Endothelial cell of umbilical vein (primary cell): ENCODE measurements at places on chromosomes 1 and 21. TPM values are rescaled to one million over a fixed set of nuclear protein-coding genes. Genes with fewer than 3 reads are reported as not detected.

Gene SLC22A15
- 0.44 TPM in 1 of 2 replicates, not detected in the other for total RNA-seq

DNA sequence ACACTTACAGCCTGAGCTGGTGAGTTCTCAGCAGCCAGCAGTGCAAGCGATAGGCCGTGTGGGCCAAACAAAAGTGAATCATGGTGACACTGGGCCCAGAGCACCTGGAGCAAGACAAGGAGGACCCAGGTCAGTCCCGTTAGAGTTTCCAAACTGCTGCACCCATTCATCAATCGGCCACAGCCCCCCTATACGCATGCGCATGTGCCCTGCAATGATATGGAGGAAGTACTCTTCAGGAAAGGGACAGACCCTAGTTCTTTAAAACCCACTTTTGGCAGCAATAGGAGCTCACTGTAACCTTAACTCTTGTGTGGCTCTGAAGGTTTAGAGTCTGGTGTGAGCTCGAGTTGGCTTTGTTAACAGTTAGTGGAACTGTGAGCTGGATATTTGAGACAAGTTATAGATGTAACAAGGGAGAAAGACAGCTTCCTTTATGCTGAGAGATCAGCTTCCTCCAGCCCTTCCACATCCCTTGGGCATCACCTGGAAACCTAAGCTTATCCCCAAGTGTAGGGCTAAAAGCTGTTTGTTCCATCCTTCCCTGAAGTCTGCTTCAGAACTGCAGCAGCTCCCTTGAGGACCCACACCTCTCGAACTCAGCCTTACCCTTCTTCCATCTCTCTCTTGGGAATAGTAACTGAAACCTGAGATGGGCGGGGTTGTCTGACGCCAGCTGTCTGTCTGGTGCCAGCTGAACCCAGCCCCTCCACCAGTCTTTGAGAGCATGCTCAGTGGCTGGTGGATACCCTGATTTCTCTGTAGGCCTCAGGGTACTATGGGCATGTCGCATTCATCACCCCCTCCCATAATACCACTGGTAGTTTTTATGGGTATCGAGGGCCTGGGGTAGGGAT lies 17.7 kb downstream of the NMNAT1 start:
- H3K4me3 ChIP-seq: no peak overlapping the region
- no peaks in the 10 kb centered on the region for H3K27me3 ChIP-seq
- DNase-seq: no peak
- no peaks in the 10 kb centered on the region for H3K36me3 ChIP-seq

GRCh38 chr1:108141621-108142020 lies 58.5 kb downstream of the SLC25A24 start:
- DNase-seq: no peak
- peaks cover 2% of the 10 kb centered on the region for H3K4me1 ChIP-seq
- peaks cover 13% of the 10 kb centered on the region for H3K36me3 ChIP-seq
- H3K27me3 ChIP-seq: no peaks in the 10 kb centered on the region
- H3K4me3 ChIP-seq: no peak overlapping the region
- no peak overlapping the region for H3K27ac ChIP-seq

GRCh38 chr1:118039170-118039569 lies 109.6 kb downstream of the WDR3 start:
- no peak overlapping the region for H3K4me3 ChIP-seq
- H3K4me1 ChIP-seq: no peaks in the 10 kb centered on the region
- no peak overlapping the region for H3K27ac ChIP-seq

DNA sequence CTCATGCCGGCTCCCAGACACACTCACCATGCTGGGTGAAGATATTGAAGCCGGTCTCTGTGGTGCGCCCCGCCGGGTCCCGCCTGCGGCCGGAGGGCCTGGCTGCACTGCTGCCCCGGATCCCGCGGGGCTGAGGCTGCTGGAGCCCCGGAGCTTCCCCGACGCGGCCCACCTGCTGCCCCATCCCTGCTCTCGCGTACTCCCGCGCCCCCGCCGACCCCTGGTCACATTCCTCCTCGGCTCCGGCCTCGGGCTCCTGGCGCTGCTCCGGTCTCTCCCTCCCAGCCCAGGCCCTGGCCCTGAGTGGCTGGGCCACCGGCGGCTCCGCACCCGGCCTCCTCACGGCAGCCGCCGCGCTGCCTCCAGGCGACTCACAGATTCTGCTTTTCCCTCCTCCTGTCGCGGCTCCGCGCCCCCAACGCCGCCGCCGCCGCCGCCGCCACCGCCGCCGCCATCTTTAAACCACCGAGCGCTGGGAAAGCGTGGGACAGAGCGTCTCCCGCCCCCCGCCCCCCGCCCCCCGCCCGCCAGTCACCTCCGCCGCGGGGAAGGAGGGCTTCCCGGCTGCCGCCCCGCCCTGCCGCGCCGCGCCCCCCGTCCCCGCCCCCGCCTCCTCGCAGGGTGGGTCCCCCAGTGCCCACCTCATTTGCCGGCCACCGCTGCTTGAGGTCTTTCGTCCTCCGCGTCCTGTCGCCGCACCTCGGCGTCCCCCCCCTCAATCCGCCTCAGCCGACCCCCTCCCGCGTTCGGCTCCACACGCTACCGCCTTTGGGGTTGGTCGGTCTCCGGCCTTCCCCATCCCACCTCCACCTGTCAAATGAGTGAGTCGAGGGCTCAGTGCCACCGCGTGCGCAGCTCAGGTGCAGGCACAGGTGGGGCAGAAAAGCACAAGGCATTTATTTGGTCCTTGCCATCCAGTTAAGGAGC lies at the start of gene ABL2:
Gene ABL2 (minus strand): TSS at position 464 of the 927 bp plus-strand sequence. CDS start 280 bp downstream, at position 184.
- no peaks in the 10 kb centered on the region for H3K27me3 ChIP-seq
- DNase-seq: peak; percentile 48
- H3K4me3 ChIP-seq: peak within 1 kb of the TSS; percentile 93
- H3K27ac ChIP-seq: peak within 1 kb of the TSS; percentile 56

Gene ERICH3
- not detected in 2 replicates for total RNA-seq

Gene CAMSAP2
- 43.9 and 45.5 TPM in 2 replicates for total RNA-seq

DNA sequence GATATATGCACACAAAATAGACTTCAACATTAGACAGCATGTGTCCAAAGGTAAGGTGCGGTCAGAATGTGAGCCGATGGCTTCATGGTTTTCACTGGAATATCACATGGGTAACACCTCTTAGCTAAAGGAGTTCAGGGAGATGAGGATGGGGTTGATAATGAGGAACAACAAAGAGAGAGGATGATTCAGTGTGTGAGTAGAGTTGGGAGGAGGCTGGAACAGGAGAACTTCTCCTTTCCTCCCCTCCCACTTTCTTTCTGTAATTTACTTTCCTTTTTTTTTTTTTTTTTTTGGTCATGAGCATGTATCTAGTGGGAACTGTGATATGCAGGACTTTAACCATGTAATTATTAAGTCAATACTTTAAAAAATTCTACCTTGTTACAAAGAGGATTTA lies 99.4 kb downstream of the FASLG start:
- no peaks in the 10 kb centered on the region for H3K36me3 ChIP-seq
- H3K4me1 ChIP-seq: peaks cover 13% of the 10 kb centered on the region
- no peak for DNase-seq
- no peaks in the 10 kb centered on the region for H3K27me3 ChIP-seq
- H3K27ac ChIP-seq: no peak overlapping the region

- no peaks in the 10 kb centered on the region for H3K36me3 ChIP-seq
- H3K27me3 ChIP-seq: no peaks in the 10 kb centered on the region
- no peak overlapping the region for H3K27ac ChIP-seq
- no peak for DNase-seq
- H3K4me1 ChIP-seq: no peaks in the 10 kb centered on the region
These were observed 10.6 kb downstream of the FMO1 start for GRCh38 chr1:171258943-171259342.

- no peaks in the 10 kb centered on the region for H3K36me3 ChIP-seq
- H3K27me3 ChIP-seq: no peaks in the 10 kb centered on the region
- DNase-seq: no peak
- no peak overlapping the region for H3K27ac ChIP-seq
- H3K4me3 ChIP-seq: no peak overlapping the region
These were observed 50.1 kb downstream of the PHC2 start for GRCh38 chr1:33380811-33381210.

Gene PCSK9
- total RNA-seq: 0.23 and 0.35 TPM in 2 replicates

DNA sequence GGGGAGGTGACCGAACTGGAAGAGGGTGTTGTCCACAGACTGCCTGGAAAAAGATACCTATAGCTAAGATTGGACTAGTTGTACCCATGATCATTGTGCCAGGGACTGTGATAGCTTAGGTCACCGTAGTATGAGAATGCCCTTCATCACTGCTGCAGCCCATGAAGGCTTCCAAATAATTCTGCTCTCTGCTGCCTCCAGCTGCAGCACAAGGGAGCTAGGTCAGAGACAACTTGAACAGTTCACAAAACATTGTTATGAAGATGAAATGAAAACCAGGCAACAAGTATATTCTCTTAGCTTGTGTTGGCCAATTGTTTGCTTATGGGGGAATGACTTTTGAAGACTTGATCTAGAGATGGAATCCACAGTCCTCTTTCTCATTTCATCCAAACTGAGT lies 246.7 kb downstream of the MRPL39 start:
- no peak overlapping the region for H3K4me3 ChIP-seq
- DNase-seq: no peak
- no peaks in the 10 kb centered on the region for H3K36me3 ChIP-seq
